ENCODE measurements at places on chromosomes 4 and X. TPM values are rescaled to one million over a fixed set of nuclear protein-coding genes. Genes with fewer than 3 reads are reported as not detected.

ASB9 gene
- not detected for total RNA-seq

GAB1 gene
- total RNA-seq = 0.63 TPM

SCML2 gene
- 2.1 TPM for total RNA-seq

DNA sequence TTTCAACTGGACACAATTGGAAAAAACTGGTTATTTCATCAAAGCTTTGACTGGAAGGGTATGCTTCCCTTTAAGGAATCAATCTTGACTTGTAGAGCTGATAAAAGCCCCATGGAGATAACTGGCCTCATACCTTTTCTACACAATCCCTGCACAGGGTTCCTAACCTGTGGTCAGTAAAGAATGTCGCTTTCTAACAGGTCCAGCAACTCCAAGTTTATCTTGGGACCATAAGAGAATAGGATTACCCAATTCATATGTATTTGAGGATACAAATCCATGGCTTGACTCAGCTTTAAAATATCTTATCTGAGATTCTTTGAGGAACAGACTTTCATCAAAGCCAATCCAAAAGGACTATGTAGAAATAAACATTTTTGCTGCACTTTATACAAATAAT is 1399.8 kb upstream of the PABPC4L start:
- H3K4me3 ChIP-seq = no peak overlapping the region
- peaks cover 3% of the 10 kb centered on the region for H3K36me3 ChIP-seq
- DNase-seq = no peak
- no peaks in the 10 kb centered on the region for H3K4me1 ChIP-seq
- H3K27ac ChIP-seq = no peak overlapping the region

CT45A1 gene
- not detected for total RNA-seq

GLOD5 gene
- not detected for total RNA-seq

FRMPD4 gene
- not detected for total RNA-seq

DNA sequence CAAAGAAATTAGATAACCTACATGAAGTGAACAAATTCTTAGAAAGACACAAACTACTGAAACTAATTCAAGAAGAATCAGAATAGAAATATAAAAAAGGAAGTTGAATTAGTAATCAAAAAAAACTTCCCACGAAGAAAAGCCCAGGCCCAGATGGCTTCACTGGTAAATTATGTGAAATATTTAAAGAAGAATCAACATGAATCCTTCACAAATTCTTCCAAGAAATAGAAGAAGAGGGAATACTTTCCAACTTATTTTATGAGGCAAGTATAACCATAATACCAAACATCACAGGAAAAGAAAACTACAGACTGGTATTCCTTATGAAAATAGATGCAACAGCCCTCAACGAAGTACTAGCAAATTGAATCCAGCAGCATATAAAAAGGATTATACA is 30.7 kb downstream of the MOSPD2 start:
- H3K36me3 ChIP-seq = peaks cover 6% of the 10 kb centered on the region
- no peaks in the 10 kb centered on the region for H3K27me3 ChIP-seq
- H3K4me1 ChIP-seq = no peaks in the 10 kb centered on the region
- no peak for DNase-seq
- H3K27ac ChIP-seq = no peak overlapping the region
- H3K4me3 ChIP-seq = no peak overlapping the region

DNA sequence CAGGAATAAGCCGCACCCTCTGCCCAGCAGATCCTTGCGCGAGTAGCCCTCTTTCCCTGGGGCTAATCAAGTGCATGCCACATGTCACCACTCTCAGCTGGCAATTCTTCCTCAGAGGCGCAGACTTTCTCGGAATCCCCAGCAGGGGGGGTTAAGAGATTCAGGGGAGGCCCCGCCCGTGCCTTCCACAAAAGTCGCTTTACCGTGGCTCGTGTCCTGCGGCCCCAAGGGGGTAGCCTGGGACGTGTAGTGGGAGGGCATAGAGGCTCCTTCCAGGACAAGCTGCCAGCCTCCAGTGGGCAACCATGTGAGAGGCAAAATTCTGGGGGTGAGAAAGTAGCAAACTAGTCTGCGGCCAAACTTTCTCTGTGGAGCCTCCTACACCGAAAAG is 652 bp downstream of the SRPX start:
- no peak overlapping the region for H3K27ac ChIP-seq

- no peaks in the 10 kb centered on the region for H3K27me3 ChIP-seq
- no peak for DNase-seq
- H3K36me3 ChIP-seq = no peaks in the 10 kb centered on the region
- H3K27ac ChIP-seq = peak overlapping the region; percentile 93
- peaks cover 6% of the 10 kb centered on the region for H3K4me1 ChIP-seq
- peak overlapping the region; percentile 95 for H3K4me3 ChIP-seq
These were observed 773 bp upstream of the TXLNG start for GRCh38 chrX:16785247-16786138.

DNA sequence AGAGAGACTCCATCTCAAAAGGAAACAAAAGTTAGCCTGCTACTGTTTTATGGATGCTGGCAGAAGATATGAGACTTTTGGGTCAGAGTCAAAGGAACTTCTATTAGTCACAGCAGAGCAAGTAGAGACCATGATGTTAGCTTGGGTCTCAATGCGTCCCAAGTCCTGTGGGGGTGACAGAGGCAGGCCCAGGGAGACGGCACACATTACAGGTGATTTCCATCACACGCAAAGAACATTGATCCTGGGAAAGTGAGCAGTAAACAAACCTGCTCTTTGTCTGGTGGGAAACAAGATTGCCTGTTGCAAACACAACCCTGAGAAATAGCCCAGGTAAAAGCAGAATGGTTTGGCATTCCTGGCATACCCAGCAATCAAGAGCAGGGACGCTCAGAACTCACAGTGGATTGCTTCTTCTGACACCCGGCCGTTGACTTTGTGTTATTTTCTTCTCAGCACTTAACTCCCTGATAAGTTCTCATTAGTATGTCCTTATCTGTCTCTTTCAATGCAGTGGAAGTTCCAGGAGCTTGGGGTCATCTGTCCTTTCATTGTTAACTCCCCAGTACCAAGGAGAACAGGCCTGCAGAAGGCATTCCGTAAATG is 51.2 kb upstream of the LGI2 start:
- H3K4me1 ChIP-seq = no peaks in the 10 kb centered on the region
- H3K27ac ChIP-seq = no peak overlapping the region
- H3K36me3 ChIP-seq = no peaks in the 10 kb centered on the region
- H3K4me3 ChIP-seq = no peak overlapping the region
- DNase-seq = no peak
- H3K27me3 ChIP-seq = peaks cover 35% of the 10 kb centered on the region

DNA sequence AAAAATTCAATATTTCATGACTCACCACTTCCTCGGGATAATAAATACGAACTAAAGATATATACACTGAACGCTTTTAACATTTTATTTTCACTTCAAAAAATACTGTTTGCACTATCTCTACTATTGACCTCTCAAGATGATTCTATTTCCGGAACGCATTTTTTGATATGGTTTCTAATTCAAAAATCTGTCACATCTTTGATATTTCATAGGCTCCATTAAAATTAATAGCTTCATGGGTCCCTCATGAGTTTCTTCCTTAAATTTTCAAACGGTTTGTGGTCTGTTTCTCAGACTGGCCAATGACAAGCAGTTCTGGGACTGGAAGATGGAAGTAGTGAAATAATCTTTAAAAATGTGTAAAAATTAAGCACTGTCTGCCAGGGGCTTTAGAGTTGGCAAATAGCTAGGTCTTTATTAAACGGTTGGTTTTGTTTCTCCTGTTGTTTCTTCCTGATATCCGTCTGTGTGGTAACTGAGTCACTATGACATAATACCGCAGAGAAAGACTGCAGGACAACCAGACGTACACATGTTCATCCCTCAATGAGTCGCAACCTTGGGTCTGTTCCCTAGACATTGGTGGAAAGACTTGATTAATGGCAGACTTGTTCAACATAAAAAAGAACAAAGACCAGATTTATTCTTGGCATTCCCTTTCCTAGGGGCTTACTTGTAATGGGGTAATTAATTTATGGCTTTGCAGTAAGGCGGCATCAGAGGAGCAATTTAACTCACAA is 133.8 kb downstream of the PALLD start:
- H3K4me1 ChIP-seq = peaks cover 16% of the 10 kb centered on the region
- H3K4me3 ChIP-seq = peak overlapping the region; percentile 9
- no peak overlapping the region for H3K27ac ChIP-seq
- DNase-seq = no peak
- H3K27me3 ChIP-seq = peaks cover 39% of the 10 kb centered on the region
- no peaks in the 10 kb centered on the region for H3K36me3 ChIP-seq

PRKG2 gene
- 5.9 TPM for total RNA-seq

SCRG1 gene
- not detected for total RNA-seq

GRCh38 chr4:74230902-74231499 is 73.1 kb downstream of the MTHFD2L start:
- H3K4me3 ChIP-seq = no peak overlapping the region
- no peak overlapping the region for H3K27ac ChIP-seq
- no peaks in the 10 kb centered on the region for H3K4me1 ChIP-seq

DNA sequence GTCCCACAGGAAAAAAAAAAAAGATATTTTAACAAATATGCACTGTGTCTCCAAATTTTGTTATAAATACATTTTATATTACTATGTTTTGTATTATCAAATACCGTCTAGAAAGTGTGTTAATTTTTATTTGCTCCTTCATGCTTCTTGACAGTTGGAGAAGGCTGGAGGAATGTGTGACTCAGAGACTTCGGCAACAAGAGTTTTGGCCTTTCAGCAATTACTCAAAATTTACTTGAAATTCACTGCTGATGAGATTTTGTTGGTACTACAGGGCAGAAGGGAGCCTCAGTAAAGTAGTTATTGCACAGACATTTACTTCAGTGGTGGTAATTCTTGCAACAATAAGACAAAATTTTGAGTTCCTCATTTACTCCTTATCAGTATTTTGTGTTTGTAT is 2164.0 kb downstream of the PCDH7 start:
- no peak for DNase-seq
- H3K4me1 ChIP-seq = no peaks in the 10 kb centered on the region
- H3K4me3 ChIP-seq = no peak overlapping the region
- H3K27ac ChIP-seq = no peak overlapping the region
- H3K27me3 ChIP-seq = no peaks in the 10 kb centered on the region
- no peaks in the 10 kb centered on the region for H3K36me3 ChIP-seq

BMX gene
- total RNA-seq = not detected

- H3K4me3 ChIP-seq = no peak overlapping the region
- H3K27ac ChIP-seq = peak overlapping the region; percentile 31
- H3K4me1 ChIP-seq = peaks cover 5% of the 10 kb centered on the region
These were observed 33.8 kb downstream of the RBBP7 start for GRCh38 chrX:16836371-16836770.

DNA sequence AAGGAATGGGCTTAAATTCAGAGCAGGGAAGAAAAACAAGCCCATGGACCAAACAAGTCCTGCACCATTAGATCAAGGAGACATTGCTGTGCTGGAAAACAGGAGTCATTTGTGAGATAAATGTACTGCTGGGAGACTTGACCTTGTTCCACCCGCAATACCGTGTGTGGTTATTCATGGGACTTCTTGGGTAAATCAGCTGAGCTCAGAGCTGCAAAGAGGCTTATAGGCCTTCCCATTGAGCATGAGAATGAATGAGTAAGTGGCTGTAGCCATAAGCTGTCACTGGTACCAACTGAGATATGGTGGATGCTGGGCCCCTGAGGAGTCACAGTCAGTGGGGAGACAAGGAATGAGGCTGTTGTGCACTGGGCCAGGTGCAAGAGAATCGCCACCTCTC is 2.3 kb upstream of the CYTL1 start:
- no peak overlapping the region for H3K4me3 ChIP-seq
- no peaks in the 10 kb centered on the region for H3K36me3 ChIP-seq
- DNase-seq = no peak
- peaks cover 15% of the 10 kb centered on the region for H3K27me3 ChIP-seq

UGT8 gene
- 0.93 TPM for total RNA-seq

DNA sequence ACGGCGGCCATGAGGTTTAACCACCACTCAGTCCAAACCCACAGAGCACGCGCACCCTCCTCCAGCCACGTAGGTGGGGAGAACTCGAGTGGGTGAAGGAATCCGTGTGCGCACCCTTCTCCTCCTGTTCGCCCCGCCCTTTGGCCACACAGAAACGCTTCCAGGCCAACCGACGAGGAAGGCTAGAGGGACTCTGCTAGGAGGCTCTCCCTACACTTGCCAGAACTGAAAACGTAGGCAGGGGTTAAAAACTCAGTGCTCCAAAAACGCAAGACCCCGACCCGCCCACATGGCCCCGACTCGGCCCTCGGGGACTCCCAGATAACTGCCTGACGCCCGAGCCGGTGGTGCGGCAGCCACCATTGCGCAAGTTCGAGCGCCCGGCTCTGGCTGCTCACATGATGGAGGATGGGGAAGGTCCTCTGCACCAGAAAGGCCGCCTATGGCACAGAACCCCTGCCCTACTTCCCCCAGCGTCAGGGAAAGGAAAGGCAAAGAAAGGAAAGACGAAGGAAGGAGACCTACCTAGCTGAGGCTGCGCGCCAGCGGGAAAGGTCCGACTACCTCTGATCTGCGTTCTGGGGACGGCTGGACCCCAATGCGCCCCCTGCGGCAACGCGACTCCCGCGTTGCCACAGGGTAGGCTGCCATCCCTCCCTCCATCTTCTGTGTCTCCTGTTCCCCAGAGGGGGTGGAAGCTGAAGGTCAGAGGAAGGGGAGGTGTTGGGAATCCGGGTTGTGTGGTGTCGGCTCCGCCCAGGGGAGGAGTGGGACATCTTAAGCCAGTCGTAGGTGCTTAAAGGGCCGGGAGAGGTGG is 201.9 kb upstream of the AGTR2 start:
- no peak overlapping the region for H3K27ac ChIP-seq
- no peak overlapping the region for H3K4me3 ChIP-seq
- no peaks in the 10 kb centered on the region for H3K36me3 ChIP-seq

TMEM35A gene
- not detected for total RNA-seq

INTS6L gene
- total RNA-seq = 38.6 TPM

TMEM185A gene
- total RNA-seq = 23.1 TPM

GRCh38 chr4:109708435-109708834 is 5.2 kb upstream of the CASP6 start:
- H3K36me3 ChIP-seq = no peaks in the 10 kb centered on the region
- H3K27me3 ChIP-seq = no peaks in the 10 kb centered on the region
- H3K27ac ChIP-seq = peak overlapping the region; percentile 56
- no peak for DNase-seq
- peaks cover 10% of the 10 kb centered on the region for H3K4me1 ChIP-seq

BANK1 gene
- total RNA-seq = 13.4 TPM

- H3K27me3 ChIP-seq = no peaks in the 10 kb centered on the region
- H3K27ac ChIP-seq = no peak overlapping the region
- H3K4me1 ChIP-seq = no peaks in the 10 kb centered on the region
- DNase-seq = no peak
- no peaks in the 10 kb centered on the region for H3K36me3 ChIP-seq
- H3K4me3 ChIP-seq = no peak overlapping the region
These were observed 321.6 kb upstream of the PCDH10 start for GRCh38 chr4:132827522-132827921.

- no peak overlapping the region for H3K27ac ChIP-seq
- DNase-seq = no peak
- H3K4me3 ChIP-seq = no peak overlapping the region
- H3K27me3 ChIP-seq = no peaks in the 10 kb centered on the region
These were observed 47.9 kb downstream of the CXCL1 start for GRCh38 chr4:73917081-73917501.

Measured in naive thymus-derived CD8-positive, alpha-beta T cell (primary cell).